Right forelimb (tissue), 1 donor: ENCODE measurements at places on chromosomes 12 and 14.

GRCh38 chr14:91395466-91395865, 22.2 kb downstream of the CCDC88C start:
- DNase-seq: no peak

DNA sequence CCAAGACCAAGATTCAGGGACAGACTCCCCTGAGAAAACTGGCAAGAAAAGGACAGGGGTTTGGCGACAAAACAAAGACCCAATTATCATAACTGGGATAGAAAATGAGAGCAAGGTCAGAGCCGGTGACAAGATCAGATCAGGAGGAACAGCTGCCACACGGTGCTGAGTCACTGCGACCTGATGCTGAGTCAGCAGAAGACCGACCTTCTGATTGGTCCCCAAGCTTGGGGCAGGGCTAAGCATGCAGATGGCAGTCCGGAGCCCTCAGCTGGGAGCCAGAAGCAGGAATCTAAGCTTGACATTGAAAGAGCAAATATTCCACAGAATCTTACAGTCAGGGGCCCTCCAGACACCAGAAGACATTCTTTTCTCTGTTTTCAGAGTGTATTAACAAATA, 19.1 kb upstream of the ARMH4 start:
- DNase-seq: no peak

DNA sequence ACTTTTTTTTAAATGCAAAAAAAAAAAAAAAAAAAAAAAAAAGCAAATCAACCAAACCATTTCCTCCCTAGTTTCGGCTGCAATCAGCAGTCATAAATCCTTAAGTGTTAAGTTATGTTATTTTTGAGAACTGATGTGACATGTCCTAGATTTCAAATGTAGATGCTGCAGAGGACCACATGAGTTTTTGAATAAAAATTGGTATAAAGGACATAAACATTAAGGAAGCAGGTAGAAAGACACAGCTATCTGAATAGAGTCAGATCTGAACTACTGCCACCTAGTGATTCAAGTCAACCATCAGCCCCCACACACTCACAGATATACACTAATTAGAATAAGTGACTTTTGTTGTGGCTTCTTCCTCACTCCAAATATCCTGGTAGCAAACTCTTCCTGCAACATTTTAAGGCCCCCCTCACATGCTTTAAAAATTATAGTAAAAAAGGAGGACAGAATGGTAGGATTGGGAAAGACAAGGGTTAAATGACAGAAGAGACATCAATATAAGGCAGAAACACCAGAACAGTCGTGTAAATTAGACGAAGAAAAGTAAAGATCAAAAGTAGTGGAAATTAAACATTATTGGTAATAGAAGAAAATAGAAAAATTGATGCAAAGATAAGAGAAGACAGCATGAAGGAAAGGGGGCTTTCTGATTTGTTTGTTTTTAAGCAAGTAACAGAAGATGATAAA, 394.5 kb upstream of the ATP2B1 start:
- no peak for DNase-seq

GRCh38 chr12:104906695-104907094, 51.4 kb downstream of the SLC41A2 start:
- DNase-seq: no peak

DNA sequence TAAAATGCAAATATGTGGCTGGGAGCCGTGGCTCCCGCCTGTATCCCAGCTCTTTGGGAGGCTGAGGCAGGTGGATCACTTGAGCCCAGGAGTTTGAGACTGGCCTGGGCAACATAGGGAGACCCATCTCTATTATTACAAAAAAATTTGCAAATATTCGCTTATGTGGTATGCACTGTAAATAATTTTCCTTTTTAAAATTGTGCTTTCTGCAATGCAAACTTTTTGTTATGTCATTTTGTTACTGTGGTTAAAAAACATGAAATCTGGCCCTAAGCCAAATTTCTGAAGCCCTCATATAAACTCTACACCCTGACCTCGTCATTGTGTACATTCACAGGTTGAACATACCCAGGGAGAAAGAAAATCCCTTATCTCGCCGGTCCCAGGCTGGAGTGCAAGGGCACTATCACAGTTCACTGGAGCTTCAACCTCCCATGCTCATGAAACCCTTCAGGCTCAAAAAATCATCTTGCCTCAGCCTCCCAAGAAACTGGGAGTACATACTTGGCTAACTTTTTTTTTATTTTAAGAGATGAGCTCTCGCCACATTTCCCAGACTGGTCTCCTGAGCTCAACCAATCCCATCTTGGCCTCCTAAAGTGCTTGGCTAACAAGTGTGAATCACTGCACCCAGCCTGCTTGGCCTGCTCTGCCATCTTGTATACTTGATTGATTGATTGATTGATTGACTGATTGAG, 24.7 kb downstream of the TRAPPC6B start:
- no peak for DNase-seq

DNA sequence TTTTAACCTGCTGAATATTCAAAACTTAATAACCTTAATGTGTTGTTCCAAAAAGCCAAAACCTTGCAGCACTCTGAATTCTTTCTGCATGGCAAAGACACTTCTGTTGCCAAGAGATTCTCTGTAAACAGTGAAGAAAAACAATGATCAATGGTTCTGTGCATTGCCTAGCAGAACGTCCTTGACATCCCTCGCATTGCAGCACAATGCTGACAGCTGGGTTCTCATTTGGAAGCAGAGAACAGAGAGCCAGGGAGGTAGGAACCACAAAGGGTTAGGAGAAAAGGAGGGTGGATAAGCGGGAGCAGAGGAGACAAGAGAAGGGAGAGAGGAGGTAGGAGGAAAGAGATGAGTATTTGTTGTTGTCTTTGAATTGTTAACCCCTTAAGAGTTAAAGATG, 501.1 kb downstream of the NAV3 start:
- DNase-seq: no peak

- DNase-seq: no peak
Measured at GRCh38 chr12:90280564-90281058, 572.0 kb upstream of the ATP2B1 start.

- peak; percentile 57 for DNase-seq
Measured at GRCh38 chr12:102957339-102958050, at the start of gene ASCL1. ASCL1 (plus strand) TSS chr12:102957674; CDS start chr12:102958245, 571 bp downstream.

DNA sequence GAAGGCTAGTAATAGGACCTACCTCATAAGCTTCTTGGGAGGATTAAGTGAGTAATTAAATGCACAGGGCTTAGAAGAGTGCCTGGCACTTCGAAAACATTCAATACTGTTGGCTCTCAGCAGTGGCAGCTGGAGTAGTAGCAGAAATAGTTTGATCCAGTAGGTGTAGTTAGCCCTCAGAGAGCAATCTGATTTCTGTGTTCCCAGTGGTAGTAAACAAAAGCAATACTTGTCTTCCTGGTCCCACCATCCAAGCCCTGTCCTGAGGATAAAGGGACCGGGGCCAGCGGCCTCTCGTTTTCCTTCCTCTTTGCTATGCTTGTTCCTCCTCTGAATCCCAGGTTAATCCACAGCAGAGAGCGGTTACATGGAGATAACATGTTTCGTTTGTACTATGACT, 131.6 kb downstream of the SAMD4A start:
- DNase-seq: no peak

GRCh38 chr14:101215266-101215665, 311.7 kb upstream of the RTL1 start:
- DNase-seq: peak; percentile 13

GRCh38 chr14:23123419-23123818, 4.4 kb upstream of the CEBPE start:
- no peak for DNase-seq

- no peak for DNase-seq
Measured at GRCh38 chr14:70602254-70602653, 1.8 kb upstream of the MED6 start.

DNA sequence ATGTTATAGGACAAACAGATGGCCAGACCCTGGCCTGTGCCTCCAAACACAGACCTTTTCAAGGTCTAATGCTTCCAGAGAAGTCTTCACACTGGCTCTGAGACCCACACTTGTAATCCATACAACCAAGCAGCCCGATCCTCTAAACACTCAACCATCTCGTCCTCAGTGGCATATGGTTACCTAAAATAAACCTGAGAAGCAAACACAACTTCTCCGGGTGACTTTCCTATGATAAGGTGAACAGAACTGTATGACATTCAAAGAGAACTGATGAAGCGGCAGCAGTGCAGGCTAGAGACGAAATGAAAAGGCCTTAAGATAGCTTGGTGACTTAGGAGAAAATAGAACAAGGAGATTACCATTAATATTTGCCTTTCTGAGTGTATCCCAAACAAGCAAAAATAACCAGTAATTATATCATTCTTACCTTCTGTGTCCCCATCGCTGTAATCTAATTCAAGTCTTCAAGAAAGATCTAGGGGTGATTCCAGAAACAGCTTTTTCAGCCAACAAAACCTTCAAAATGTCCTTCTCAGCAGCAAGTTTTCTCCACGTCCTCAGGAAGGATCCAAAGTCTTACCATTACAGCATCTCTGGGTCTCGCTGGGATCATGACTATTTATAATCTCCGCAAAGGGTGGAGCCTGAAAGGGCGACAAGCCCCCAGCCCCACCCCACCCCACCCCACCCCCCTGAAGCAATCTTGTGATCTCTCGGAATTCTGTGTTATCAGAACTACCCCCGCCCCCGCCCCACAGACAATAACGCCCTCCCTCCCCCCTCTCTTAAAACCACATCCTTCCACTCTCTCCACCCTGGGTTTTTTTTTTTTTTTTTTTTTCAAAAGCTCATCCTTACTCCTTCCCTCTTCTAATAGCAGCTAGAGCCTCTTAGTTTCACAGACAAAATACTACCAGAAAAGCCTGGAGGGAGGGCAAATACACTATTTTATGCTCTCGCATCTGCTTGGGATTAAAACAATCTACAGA, at the start of gene SLC2A3:
Gene SLC2A3 (minus strand): TSS at position 598 of the 992 bp plus-strand sequence. CDS start 153 bp downstream, at position 445.
- peak; percentile 85 for DNase-seq

DNA sequence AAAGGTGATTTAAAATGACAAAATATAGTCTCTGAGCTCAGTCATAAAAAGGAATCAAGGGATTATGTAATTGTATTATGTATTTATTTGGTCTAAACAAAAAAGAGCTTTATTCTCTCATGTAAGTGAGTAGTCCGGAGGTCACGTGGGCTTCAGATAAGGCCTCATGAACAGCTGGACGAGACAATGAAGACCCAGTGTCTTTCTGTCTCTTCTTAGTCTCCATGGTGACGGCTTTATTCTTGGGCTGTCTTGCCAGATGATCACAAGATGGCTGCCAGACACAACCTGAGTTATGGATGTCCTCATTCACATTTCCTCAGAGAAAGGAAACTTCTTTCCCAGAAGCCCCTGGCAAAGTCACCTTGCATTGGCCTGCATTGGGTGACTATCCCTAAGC, 98.6 kb downstream of the ARF6 start:
- DNase-seq: no peak

GRCh38 chr12:49662998-49663843, 39.9 kb downstream of the PRPF40B start:
- DNase-seq: peak; percentile 82

DNA sequence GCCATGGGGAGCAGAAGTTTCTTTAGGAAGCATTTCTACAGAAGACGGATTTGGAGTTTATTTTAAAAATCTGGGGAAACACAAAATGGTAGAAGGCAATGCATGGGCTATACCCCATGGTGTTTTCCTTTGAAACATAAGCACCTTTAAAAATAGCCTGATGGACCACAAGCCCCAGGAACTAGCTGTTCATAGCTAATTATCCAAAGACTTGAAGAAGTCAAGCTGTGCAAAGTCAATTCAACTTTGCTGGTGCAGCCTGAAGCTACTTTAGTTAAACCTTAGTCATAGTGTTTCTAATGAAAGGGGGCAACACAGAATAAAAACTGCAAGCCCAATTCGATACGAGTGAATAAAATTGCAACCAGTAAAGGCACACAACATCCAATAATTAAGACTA, 732.5 kb downstream of the GALC start:
- DNase-seq: no peak

- no peak for DNase-seq
Measured at GRCh38 chr12:116990329-116990728, 79.6 kb downstream of the FBXW8 start.

DNA sequence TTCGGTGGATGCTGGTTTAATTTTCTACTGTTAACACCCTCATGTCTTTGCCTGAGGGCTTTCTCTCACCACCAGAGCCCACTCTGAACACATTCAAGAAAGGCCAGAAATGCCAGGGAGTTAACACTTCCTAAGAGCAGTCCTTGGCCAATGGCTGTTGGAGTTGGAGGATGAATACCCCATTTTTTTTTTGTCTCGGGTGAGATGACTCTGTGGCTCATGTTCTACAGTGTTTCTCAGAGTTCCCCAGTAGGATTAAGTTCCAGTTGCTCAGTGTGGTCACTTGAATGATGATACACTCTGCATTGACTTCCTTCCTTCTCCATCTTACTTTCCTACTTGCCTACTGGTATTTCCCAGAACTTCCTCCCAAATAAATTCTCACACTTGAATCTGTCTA, 65.8 kb downstream of the FOS start:
- DNase-seq: no peak

GRCh38 chr12:133129368-133130037, 571 bp downstream of the ZNF891 start:
- DNase-seq: no peak

DNA sequence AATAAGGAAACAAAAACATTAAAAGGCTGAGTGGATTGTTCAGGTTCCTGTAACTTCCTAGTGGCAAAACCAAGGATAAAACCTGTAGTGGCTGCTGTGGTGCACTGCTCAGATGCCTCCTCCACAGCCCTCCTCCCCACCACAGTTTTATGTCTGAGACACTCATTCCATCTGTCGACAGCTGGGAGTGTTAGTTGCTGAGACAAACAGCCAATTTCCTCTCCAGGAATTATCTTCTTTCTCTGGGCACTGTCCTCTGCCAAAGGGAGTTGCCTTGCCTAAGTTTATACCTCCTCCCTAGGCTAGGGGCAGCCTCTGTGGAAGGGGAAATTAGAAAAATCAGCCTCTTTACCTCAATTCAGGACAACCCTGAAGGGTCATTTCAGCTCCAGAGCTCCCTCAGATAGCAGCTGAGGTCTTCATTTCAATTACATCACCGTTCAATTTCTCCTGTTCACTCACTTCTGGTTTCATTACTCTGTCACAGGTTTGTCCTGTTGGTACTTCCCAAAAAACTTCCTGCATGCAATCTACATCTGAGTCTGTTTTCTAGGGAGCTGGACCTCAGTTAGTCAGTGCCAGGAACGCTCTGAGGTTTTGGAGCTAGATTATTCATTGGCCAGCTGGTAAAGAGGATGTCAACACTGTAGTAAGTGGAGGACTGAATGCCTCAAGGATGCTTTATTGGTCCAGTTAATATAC, 74.9 kb upstream of the ATP2B1 start:
- DNase-seq: peak; percentile 59

DNA sequence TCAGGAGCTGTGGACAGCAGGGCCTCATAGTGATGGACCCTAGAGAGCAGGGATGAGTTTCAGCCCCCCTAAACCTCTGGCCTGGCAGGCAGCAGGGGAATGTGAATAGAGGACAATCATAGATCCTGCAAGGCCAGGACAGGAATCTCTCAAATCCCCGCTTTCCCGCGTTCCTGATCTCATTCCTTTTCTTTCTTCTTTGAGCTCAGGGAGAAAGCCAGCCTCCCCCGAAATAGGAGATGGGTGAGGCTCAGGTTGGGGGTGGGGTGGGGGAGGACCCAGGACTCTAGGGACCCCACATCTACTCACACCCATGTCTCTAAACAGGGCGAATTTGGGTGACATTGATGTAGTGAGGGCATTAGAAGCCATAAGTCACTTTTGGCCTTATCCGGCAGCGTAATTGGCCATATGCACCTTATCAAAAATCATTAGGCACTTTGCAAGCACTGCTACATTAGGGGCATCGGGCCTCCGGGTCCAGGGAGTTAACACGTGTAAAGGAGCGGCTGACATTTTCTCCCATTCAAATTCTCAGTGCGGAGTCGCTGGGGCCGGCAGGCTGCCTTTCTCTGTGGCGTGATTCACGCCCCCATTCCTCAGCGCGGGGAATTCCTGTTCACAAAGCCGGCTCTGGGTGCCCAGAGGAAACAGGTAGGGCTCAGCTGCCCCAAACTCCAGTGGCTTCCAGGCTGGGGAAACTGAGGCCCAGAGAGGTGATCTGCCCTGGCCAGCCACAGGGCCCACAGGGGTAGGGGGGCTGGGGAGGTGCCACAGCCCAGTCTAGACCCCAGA, 1.5 kb downstream of the LHX5 start:
- no peak for DNase-seq
